ENCODE measurements at places on chromosomes 6 and 20.

- DNase-seq: no peak
Observed at GRCh38 chr6:30493643-30494250, 4.4 kb downstream of the HLA-E start.

DNA sequence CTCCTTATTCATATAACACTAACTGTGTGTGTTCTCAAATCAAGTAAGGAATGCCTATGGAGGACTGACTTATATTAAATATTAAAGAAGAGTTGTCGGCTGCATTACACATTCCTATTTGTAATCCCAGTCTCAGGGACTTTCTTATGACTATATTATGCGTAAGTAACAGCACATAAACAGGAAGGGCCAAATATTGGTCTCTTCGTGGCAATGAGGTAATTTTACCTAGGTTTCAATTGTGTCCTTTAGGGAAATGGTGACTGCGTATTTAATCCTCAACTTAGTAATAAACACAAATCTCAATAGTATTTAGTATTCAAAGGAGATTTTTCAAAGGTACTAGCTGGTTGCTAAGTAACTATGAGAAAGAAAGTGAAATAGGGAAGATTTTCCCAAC lies 22.8 kb upstream of the EPM2A start:
- DNase-seq: no peak

DNA sequence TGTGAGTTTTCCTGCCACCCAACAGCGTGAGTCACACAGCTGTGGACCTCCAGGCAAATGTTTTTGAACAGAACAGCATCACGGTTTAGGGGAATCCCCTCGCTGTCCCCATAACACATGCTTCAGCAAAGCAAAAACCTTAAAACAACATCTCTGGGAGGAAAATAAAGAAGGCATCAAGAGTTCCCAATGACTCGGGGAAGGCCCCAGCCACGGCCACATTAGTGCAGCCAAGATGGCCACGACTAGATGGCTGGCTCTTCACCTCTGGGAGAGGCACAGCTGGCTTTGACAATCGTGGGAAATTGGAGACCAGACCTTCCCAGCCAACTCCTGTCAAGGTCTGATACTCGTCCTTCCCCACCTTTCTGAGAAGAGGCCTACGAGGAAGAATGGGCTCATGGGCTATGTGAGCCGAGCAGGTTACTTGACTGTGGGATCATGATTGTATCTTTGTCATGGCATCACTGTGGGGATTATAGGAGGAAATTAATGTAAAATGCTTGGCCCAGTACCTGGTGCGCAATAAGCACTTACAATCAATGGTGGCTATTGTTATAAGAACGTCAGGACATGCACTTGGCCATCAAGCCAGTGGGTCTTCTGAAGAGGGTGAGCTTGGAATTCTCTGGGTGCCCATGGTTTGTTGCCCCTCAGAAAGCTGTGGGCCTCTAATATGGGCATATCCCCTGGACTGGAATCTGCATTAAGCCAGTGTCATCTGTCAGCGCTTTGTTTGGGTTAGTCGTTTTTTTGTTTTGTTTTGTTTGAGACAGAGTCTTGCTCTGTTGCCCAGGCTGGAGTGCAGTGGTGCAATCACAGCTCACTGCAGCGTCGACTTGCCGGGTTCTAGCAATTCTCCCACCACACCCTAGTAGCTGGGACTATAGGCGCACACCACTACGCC lies 43.6 kb downstream of the FGD2 start:
- DNase-seq: no peak

GRCh38 chr6:23953976-23954375 lies 172.0 kb upstream of the NRSN1 start:
- no peak for DNase-seq

DNA sequence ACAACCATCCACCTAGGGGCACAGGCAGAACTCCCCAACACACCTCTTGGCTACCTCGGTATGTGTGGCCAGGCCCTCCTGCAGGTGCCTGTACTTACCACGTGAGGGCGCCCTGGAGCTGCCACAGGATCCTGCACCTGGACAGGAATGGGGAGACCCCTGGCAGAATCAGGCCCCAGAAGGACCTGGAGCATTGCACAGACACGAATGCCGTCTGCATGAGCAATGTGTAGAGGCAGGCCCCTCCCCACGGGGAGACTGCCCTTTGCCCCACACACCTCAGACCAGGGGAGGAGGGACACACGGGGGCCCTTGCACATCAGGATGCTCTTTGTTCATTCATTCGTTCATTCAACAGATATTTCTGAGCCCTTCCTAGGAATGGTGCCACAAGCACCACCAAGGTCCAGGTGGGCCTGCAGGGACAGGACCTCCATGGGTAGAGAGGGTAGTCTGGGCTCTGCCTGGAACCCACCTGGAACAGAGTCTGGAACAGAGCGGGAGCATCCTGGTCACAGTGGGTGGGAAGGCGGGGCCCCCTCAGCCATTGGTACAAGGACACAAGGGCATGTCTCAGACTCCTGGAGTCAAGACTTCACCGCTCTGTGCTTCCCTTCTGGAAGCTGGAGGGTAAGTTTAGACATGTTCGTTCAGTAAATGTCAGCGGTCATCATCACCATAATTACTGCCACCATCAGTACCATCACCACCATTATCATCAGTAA lies 32.3 kb downstream of the YTHDF1 start:
- DNase-seq: no peak

DNA sequence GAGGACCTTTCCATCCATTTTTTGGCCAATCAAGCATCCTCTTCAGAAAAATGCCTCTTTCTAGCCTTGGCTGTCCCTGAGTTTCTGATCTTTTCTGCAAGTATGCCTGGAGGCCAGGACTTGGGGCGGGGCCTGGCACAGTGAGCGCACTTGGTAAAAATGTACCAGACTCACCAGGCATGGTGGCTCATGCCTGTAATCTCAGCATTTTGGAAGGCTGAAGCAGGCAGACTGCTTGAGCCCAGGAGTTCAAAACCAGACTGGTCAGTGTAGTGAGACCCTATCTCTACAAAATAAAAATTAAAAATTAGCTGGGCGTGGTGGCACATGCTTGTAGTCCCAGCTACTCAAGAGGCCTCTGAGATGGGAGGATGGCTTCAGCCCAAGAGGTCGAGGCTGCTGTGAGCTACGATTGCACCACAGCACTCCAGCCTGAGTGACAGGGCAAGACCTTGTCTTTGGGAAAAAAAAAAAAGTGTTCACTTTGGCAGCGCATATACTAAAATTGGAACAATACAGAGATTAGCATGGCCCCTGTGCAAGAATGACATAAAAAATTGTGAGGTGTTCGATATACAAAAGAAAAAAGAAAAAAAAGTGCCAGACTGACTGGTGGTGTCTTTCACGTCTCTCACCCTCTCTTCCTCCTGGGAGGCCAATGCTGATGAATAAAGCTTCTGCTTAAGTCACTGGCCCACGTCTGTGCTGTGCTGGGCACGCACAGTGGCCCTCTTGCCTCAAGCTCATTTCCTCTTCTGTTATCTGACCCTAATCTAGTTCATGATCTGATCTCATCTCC lies 18.1 kb upstream of the SLC9A8 start:
- no peak for DNase-seq

GRCh38 chr6:53318429-53318828 lies 30.3 kb downstream of the ELOVL5 start:
- no peak for DNase-seq
